Jurkat, Clone E6-1 (cell line): ENCODE measurements at places on chromosomes 12 and 14.
A peak's percentile ranks its signal among the peaks of the same experiment; 100 is the strongest.

GRCh38 chr14:67584978-67585377, 15.1 kb downstream of the PIGH start:
- DNase-seq: no peak

- no peak for DNase-seq
Measured at GRCh38 chr12:2618291-2618995, 176.3 kb upstream of the FKBP4 start.

DNA sequence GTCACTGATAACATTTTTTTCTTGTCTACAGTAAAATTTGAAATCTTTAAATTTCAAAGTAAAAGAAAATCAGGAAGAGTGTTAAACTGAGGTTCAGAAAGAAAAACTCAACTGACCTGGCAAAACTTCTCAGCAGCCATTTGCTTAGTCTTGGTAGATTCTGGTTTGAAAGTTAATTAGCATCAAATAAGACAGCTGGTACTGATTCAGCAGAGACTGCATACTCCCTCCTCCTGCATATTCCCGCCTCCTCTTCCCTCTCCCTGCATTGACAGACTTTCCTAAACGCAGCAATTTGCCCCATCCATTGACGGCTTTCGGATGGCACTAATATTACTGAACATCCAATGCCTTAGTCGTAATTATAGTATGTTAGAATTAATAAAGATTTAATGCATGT, 520.8 kb downstream of the FLRT2 start:
- DNase-seq: no peak

- DNase-seq: no peak
Measured at GRCh38 chr12:87317302-87317701, 711.9 kb downstream of the C12orf50 start.

- peak; percentile 4 for DNase-seq
Measured at GRCh38 chr14:34797747-34798583, 77.2 kb downstream of the BAZ1A start.

- peak; percentile 43 for DNase-seq
Measured at GRCh38 chr12:92445253-92446082, 257.3 kb upstream of the PLEKHG7 start.

DNA sequence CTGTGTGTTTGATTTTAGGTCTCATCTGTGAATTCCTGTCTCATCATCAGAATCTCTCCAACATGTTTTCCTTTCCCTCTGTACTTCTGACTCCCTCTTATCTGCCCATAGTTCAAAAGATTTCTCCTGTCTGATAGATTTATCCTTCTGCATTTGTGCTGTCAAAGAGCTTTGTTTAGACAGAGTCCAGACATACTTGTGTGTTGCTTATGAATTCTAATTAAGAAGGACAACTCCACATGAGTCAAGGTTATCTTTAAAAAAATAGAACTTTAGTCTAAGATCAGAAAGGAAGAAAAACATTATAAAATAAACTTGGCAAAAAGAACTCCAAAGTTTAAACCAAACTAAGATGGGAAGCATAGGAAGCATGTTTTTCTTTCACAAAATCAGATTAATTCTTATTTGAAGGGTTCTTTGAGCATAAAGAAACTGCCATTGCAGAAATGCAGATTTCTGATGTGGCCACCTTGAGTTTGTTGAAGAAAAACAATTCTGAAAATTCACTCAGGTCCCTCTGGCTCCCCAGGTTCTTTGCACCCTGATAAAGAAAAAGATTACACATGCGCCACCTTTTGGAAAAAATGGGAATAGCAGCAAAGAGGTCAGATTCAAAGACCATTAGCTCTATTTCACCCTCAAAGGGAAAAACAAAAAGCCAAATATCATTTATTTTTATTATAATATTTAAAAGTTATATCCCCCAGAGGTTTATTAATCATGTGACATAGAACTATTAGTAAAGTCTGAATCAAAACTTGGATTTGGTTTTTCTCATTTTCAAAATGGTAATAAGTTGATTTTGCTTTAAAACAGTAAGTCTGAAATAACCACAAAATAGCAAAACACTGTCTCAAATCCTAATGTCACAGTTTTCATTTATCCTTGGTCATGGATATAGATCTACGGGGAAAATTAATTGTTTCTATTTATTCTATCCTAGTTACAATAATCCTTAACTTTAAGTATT, 143.7 kb upstream of the DCN start:
- DNase-seq: peak; percentile 20

- no peak for DNase-seq
Measured at GRCh38 chr14:104882991-104883660, 18.1 kb downstream of the CEP170B start.

DNA sequence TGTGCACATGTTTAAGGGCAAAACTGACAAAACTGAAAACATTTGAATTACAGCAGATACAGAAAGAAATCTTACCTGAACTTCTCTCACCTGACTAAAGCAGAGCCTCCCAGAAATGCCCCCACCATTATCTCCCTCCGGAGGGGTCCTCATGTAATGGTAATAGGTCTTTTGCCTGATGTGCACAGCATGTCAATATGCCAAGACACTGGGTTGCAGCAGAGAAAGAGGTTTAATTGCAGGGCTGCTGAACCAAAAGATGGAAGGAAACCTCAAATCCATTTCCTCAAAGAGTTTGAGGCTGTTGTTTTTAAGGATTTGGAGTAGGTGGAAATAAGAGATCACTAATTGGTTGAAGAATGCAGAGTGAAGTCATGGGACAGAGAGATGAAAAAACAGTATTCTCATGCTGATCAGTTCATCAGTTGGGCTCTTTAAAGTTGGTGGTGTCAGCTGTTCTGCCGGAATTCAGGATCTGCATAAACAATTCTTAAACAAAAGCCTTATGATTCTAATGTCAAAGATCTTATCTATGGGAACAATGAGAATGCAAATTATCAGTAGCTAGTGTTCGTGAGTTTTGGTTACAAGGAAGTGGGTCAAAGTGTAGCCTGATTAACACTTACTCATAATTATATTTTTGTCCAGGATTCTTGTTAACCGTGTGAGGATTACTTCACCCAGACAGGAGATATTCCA, 18.2 kb downstream of the ANG start:
- no peak for DNase-seq

- no peak for DNase-seq
Measured at GRCh38 chr12:111991535-111991934, 21.4 kb downstream of the TMEM116 start.

DNA sequence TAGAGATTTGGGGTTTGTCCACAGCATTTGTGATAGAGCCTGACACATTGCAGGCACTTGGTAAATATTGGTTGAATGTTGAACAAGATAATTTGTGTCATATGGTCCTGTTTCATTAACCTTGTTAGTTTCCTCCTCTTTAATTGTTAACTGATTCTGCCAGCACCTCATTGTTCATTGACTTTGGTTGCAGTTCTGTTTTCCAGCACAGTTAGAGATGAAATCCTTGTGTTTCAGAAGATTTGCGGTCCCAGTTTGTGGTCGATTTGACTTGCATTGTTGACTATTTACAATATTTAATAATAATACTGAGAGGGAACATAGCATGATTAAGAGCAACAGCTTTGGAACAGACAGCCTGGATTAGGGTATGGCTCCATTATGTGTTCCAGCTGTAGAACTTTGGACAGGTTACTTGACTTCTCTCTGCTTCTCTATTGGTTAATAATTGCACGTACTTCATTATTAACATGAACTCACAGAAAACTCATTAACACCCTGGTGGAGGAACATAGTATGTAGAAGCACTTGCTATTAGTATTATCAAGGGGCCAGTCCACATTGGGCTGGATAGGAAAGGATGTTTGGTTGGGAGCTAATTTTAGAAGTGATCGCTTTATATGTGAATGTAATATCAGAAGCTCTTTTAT, 8.7 kb downstream of the DRAM1 start:
- no peak for DNase-seq

DNA sequence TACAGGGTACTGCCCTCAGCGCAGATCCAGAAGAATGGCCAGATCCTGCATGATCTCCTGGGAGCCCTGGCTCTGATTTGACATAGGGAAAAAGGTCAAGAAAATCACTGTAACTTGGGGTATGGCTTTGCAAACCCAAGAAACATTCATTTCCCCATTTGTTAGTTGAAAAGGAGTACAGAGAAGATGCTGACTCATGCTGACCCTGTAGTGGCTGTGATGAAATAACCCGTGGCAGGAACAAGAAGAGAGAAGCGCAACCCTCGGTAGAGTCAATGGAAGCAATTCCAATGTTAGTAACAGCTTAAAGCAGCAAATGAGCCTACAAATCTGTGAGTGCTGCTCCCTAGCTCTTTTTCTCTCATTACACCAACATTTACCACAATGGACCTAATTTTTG, 281.6 kb upstream of the NPAS3 start:
- DNase-seq: no peak

DNA sequence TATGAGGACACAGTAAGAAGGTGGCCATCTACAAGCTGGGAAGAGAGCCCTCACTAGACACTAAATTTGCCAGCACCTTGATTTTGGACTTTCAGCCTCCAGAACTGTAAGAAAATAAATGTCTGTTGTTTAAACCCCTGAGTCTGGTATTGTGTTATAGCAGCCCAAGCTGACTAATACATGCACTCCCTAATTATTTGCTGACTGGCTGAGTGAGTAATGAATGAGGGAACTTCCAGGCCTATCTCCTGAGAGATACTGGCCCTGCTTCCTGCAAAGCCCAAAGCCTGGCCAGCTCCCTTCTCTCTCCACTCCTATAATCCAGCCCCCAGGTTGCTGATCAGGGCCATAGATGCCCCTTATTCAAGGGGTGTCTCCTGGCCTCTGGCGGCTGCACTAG, 120.0 kb upstream of the NOS1 start:
- no peak for DNase-seq

GRCh38 chr14:45610318-45610717, 357.3 kb upstream of the MIS18BP1 start:
- no peak for DNase-seq

DNA sequence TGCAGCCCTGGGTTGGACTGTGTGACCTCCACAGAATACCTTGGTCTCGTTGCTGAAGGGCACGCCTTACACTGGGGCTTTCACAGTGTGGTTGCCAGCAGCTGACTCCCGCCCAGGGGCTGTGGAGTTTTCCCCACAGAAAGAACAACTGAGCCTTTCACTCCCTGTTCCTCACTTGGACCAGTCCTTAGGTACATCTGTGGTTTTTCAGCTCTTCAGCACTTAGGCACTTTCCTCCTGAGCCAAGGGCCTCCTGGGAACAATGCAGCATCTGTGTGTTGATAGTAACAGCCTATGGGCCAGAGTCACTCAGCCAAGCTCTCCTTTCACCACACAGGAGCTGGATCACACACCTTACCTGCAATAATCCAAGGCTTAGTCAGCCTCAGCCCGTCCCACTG, 25.0 kb downstream of the ERP27 start:
- no peak for DNase-seq

DNA sequence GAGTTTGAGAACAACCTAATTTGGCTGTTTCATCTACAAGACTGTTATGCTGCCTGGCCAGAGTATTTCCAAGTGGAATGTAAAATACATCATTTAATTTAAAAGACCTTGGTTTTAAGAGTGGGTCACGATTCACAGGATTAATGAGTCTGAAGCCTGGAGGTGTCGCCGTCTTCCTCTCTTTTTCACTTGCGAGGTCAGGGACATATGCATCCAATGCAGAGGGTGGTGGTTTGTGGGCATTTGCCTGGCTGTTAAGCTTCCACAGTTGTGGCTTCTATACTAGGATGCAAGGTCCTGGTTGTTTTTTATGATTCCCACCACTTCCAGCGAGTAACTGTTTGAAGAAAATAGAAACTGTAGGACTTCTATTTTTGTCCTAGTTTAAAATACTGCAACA, 22.8 kb upstream of the RASSF3 start:
- no peak for DNase-seq

- peak; percentile 30 for DNase-seq
Measured at GRCh38 chr14:64209444-64210131, 84.6 kb downstream of the ESR2 start.

- DNase-seq: no peak
Measured at GRCh38 chr12:63811755-63812154, 32.0 kb downstream of the RXYLT1 start.

DNA sequence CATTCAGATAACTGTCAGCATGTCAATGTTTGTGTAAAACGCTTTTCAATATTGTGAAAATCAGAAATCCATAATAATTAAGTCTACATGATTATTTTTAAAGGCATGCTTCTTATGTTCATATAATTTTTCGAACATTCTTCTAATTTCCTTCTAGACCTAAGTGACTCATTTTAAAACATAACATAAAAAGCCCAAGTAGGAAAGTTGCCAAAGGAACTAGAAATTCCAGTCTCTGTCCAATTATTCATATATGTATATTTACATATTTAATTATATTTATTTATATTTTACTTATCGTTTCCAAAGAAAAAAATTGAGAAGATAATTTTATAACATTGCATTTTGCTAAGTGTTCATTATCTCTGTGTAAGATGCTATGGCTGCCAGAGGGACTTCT, 110.4 kb downstream of the TMTC1 start:
- DNase-seq: no peak

GRCh38 chr12:75705749-75706711, 194.6 kb upstream of the KRR1 start:
- DNase-seq: no peak

GRCh38 chr14:49768301-49769121, 558 bp downstream of the KLHDC2 start:
- peak; percentile 41 for DNase-seq

DNA sequence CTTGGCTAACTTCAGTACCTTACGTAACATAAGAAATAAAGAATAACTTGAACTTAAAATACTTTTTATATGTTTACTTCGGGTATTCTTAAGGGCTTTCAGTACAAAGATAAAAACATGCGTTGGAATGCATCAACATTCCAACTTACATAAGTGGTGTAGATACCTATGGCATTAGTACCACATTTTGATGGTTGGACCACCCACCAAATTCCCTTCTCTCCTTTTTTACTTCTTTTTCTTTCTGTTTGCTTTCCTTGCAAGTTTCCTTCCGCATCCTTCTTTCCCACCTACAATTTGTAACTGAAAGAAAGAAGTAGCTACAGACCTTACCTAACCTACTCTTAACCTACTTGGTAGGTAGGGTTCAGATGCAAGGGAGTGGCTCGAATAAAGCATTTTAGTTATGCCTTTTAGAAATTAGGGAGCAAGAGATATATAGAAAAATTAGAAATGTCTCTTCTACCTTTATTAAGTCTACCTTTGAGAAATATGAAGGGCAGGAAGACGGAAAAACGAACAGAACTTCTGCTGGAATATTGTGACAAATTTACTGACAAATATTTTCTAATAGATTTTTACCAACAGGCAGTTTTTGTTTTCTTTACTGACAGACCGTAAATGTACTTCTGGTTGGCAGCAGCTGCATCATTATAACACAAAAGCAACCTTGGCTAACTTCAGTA, 2.1 kb upstream of the ARHGAP5 start:
- no peak for DNase-seq

- DNase-seq: no peak
Measured at GRCh38 chr14:103560691-103561090, 1.8 kb downstream of the BAG5 start.
